ENCODE measurements at places on chromosomes 3 and 15.

DNA sequence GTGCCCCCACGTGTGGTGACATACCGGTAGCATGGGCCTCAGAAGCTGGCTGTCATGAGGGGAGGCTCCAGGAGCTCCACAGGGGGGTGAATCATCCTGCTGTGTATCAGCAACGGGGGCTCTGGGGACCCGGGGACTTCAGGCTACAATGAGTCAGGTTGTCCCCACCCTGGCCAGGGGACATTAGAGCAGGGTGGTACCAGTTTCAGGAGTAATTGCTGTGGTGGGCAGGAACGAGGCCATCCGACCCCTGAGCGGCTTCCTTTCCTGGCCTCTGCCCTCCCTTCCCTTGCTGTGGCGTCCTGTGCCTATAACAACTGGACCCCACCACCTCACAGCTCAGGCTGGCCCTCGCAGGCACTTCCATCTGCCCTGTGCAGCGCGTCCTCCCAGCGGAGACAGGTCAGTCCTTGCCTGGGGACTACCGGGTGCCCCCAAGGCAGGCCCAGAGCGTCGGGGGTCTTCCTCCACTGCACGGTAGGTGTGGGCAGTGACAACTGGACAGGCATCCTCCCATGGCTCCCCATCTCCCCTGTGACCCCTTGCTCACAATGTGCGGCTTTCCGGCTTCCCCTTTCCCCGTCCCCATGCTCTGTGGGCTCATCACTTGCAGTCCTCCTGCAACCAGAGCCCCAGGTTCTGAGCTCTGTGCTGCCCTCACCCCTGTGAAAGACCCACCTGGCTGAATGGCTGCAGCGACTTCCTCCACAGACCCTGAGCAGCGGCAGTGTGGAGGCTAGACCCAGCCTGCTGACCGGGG is 57.0 kb downstream of the KLF15 start:
- no peak for DNase-seq

- DNase-seq, result no peak
Measured at GRCh38 chr15:99042892-99043291, 35.3 kb upstream of the PGPEP1L start.

DNA sequence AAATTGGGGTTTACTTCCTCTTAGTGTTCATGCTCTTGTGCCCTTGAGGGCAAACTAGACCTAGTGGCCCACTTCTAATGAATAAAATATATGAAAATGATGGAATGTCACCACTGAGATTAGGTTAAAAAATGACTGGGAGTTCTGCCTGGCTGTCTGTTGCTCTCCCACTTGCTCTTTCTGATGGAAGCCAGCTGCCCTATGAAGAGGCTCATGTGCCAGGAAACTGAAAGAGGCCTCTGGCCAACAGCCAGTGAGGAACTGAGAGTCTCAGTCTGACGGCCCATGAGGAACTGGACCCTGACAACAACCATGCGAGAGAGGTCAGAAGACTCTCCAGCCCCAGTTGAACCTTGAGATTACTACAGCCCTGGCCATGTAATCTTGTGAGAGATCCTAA is 107.1 kb upstream of the FHIT start:
- no peak for DNase-seq

DNA sequence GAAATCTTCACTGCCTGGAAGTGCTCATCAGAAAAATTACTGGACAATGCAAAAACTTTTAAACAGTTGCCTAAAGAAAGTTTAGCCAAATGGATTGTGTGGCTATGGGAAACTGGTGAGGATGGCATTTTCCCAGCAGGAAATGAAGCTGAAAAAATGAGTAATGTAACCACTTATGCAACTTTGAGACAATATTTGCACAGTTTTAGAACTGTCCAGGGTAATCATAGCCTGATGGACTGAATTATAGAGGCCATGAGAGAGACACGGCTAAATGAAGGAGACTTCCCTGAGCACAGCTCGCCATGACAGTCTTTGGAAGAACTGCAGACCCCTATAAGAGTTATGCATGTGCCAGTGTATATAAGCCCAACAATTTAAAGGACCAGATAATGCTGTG is 881.5 kb downstream of the VGLL3 start:
- no peak for DNase-seq

- no peak for DNase-seq
Measured at GRCh38 chr3:42653560-42654330, at the start of gene ZBTB47. TSS of gene ZBTB47 (plus strand) at chr3:42653697. CDS start at chr3:42658356, 4,659 bp downstream.

DNA sequence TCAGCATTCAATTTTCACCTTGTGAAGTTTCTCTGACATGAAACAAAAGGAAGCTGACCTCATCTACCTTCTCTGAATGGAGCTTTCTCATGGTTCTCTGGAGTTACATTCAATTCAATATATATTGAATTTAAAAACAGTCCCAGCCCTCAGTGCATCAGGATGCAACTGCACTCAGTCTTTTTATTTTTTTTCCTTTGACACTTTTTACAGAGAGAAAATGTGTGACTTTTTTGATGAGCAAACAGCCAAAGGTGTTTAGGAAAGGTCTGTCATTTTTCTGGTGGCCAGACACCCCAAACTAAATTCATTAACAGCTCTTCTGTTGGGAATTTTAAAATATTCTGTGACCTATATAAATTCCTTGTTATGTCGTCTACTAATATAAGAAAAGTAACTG is 19.3 kb upstream of the SNRK start:
- no peak for DNase-seq

All from activated naive CD4-positive, alpha-beta T cell treated with Interleukin-2 at 50 U/mL for 16 hours (primary cell).